ENCODE measurements at places on chromosomes 4 and X.

DNA sequence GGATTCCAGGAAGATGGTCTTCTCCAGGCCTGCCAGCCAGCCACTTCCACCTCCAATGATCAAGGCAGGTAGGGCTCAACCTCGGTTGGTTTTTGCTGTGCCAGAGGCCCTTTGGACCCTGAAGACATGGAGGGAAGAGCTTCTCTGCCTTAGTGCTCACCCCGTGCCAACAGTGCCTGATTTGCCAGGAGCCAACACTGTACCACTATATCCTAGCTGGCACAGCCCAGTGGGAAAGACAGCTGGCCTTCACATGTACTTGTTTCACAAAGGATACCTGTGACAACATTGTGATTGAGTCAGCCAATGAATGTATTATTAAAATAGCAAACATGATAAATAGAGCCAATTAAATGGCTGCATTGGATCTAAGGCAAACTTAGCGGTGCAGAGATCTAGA lies 51.9 kb upstream of the PRPS1 start:
- no peak for DNase-seq

DNA sequence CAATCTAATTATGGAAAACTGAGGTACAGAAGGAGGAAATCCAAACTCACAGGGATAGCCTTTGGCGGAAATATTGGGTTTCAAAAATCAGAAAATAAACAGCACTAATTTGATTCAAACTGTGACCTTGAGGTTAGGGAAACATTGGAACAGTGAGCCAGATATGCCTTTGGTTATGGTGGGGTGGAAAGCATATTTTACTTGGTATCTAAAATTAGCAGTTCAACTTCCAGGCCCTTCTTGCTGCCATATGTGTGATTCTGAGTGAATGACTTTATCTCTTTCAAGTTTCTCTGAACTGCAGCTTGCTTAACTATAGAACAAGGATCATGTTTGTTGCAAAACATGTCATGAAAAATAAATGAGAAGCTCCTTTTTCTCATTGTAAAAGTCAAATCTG lies 240.9 kb upstream of the VEGFC start:
- DNase-seq, result no peak

GRCh38 chr4:185837415-185838103 lies 25.6 kb upstream of the SORBS2 start:
- DNase-seq, result no peak

DNA sequence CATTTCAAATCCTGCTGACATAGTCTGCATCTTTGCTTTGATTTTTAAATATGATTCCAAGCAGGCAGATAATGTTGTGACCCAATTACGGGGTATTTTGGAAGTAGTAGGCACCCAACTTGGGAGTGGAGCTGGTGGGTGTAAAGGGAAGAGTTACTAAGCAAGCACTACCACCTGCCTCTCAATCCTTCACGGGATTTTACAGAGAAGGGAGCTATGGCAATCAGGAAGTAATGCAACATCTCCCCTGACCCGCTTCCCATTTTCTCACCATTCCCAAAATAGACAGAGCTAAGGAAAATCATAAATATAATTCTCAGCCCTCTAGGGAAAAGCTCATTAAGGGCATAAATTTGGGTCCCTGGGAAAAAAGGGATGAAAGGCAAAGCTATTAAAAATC lies 9.2 kb downstream of the APBB2 start:
- DNase-seq, result no peak

- DNase-seq, result no peak
Observed at GRCh38 chr4:82667761-82668480, 106.1 kb upstream of the TMEM150C start.

DNA sequence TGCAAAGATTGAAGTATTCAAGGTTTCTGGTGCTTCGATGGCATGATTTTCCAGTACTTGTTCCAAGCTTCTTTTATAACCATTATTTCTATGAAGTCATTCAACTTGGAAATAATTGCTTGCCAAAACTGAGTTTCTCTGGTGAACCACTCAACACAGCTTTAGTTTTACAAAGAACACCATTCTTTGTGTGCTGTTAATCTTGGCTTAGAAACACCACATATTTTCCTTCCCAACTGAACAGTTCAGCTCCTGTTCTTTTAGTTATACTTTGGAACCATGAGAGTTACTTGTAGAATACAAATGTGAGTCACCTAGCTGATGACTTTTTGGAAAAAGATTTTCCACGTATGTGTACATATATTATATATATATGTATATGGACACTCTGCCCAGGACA lies 32.7 kb downstream of the TMEM47 start:
- no peak for DNase-seq

GRCh38 chr4:189162888-189163287 lies 777.8 kb upstream of the FRG1 start:
- no peak for DNase-seq

DNA sequence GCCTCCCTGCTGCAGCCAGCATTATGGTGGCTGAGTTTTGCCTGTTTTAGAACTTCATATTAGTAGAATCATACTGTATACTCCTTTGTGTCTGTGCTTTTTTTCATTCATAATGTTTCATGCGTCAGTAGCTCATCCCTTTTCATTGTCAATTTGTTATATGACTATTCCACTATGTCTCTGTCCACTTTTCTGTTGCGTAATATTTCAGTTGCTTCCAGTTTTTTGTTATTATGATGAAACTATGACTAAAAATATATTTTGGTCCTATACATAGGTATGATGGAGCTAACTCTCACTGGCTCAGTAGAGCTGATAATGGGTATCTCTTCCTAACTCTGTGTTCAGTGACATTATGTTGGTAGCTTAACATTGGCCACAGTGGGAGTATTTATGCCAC lies 48.3 kb downstream of the DMP1 start:
- DNase-seq, result no peak
